ENCODE measurements at places on chromosomes 4 and X.

DNA sequence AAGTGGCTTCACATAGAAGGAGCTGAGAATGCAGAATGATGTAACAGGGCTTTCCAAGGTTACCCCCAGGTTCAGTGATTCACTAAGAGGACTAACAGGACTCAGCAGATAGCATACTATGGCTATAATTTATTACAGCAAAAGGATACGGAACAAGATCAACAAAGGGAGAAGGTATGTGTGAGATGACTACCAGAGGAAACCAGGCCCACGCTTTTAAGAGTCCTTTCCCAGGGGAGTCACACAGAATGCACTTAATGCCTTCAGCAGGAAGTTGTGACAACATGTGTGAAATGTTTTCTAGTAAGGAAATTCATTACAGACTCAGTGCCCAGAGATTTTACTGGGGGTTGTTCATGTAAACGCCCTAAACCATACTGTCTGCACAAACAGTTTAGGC lies 373.6 kb upstream of the MAGEB2 start:
- peak; percentile 80 for DNase-seq

DNA sequence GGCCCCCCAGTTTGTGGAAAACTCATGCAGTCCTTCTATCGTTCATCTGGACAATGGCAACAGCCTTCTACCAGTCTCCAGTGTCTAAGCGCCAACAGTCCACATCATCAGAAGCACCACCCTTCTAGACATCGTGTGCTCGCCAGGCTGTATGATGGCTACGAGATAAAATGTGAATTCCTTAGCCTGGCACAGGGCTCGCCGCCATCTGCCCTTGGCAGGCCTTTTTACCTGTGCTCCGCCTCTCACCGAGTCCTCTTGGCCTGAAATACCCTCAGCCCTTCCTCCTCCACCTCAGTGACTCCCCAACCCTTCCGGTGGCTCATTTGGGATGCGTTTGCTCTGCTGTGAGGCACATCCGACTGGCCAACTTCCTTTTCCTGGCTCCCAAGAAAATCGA lies 15.9 kb upstream of the STS start:
- no peak for DNase-seq

GRCh38 chr4:112604589-112604988 lies 32.1 kb downstream of the ZGRF1 start:
- DNase-seq, result peak; percentile 57

- DNase-seq, result no peak
Observed at GRCh38 chrX:120468071-120468470, 1.0 kb downstream of the LAMP2 start.

DNA sequence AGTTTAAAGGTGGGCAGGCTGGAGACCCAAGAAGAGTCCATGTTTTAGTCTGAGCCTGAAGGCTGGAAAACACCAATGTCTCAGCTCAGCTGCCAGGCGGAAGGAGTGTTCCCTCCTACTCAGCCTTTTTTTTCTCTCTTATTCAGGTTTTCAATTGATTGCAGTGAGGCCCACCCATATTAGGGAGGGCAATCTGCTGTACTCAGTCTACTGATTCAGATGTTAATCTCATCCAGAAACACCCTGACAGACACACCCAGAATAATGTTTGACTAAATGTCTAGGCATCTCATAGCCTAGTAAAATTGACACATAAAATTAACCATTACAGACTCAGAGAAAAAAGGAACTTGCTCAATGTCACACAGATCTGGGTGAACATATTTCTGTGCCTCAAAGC lies 347.1 kb downstream of the GBA3 start:
- no peak for DNase-seq

- DNase-seq, result no peak
Observed at GRCh38 chrX:26286836-26287235, 70.9 kb downstream of the MAGEB5 start.
